ENCODE measurements at places on chromosomes 6 and 20.

DNA sequence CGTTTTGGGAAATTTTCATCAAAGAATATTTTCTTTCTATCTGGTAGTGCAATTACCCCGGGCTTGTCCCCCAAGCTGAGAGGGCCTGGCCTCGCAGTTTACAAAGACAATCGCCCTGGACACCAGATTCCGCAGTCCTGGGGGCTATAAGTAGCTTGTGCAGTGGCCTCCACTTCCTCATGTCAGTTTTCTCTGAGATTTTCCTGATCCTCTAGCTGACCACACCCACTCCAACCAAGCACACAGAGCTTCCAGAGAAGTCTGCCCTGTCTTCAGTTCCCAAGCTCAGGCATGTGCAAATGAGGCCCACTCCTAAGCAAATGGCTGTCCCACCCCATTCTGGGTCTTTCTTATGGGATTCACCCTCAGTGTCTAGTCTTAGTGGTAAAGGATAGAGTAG lies 245.3 kb downstream of the MAFB start:
- no peak for DNase-seq

GRCh38 chr6:35084041-35084491 lies 57.1 kb downstream of the TCP11 start:
- no peak for DNase-seq

- no peak for DNase-seq
Observed at GRCh38 chr20:48928832-48929725, 7.6 kb downstream of the ARFGEF2 start.

DNA sequence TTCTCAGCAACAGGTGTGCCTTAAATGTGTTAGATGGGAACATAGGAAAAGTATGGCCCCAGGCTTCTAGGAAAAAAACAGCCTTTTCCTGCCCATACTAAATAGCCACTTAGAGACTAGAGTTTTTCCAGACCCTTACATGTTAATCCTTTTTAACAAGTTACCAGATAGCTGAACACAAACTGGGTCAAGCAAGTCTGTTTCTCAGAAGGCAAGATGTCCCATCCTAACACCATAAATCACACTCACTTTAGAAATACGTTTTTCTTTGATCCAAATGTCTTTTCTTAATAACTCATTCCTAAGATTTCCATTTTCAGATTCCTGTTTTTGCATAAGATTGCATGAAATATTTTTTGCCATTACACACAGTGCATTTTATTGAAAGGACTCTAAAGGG lies 241.3 kb downstream of the KCNQ5 start:
- DNase-seq, result no peak

GRCh38 chr6:75498862-75499261 lies 5.3 kb upstream of the FILIP1 start:
- no peak for DNase-seq

DNA sequence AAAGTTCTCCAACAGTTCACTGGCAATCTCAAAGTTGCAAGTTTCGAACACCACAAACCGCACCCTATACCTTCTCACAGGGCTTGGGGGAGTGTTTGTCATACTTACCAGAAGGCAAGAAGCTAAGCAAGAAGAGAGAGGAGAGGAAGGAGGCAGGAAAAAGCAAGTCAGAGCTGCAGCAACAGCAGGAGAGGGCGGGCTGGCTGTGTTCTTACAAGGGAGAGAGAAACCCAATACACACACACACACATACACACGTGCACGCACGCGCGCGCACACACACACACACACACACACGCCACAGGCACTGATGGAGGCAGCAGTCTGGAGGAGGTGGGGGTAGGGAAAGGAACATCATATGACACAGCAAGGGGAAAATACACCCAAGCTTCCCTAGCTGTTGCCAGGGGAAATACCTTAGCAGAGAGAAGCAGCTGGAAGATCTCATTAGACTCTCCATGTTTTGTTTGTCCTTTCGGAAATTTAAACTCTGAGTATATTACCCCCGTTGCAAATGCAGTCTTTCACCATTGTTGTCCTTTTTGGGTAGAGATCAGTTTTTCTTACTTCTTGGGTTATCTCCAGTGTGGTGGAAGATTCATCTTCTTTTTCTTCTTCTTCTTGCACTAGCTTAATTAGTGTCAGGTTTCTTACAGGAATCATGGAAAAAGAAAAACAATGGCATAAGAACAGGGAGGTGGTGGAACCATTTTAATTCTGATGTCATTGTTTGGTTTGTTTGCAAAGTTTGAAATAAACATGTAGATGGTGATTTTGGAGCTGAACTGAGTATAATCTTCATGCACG lies at the start of gene TXLNB:
TXLNB (minus strand) TSS at position 186 of the 807 bp plus-strand sequence. CDS start 3,099 bp downstream, outside the sequence.
- DNase-seq, result peak; percentile 74
